RPMI7951 (cell line): ENCODE measurements at places on chromosomes 2 and 18. TPM values are rescaled to one million over a fixed set of nuclear protein-coding genes. Genes with fewer than 3 reads are reported as not detected.

GRCh38 chr2:64018701-64019082 lies 536 bp downstream of the VPS54 start:
- peak; percentile 65 for DNase-seq

GRCh38 chr2:232422051-232422450 lies 15.4 kb downstream of the ALPG start:
- DNase-seq, result no peak

GRCh38 chr18:3411854-3412268 lies 38.1 kb upstream of the TGIF1 start:
- peak; percentile 36 for DNase-seq

DNA sequence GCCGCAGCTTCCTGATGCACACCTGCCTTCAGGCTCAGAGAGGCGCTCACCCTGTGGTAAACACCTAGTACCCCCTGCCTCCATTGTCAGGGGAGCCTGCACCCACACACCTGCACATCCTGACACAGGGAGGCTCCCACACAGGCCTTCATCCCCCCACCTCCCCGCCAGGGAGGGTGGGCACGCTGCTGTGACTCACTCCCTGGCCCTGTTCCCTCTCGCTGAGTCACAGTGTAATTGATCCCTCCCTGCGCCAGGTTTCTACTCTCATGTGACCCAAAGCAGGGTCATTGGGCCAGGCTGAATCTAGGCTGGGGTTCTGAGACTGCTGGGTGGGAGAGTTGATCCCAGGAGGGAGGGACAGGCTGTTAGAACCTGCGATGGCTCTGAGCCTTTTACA lies 8.5 kb upstream of the CELF4 start:
- DNase-seq, result no peak

The RGPD3 gene
- 0.12 and 0.20 TPM in 2 replicates for total RNA-seq

The HYCC2 gene
- 7.0 and 7.3 TPM in 2 replicates for total RNA-seq

The ZNF236 gene
- 3.0 and 4.2 TPM in 2 replicates for total RNA-seq
